ENCODE measurements at places on chromosomes 5 and 9.
A peak's percentile ranks its signal among the peaks of the same experiment; 100 is the strongest.

DNA sequence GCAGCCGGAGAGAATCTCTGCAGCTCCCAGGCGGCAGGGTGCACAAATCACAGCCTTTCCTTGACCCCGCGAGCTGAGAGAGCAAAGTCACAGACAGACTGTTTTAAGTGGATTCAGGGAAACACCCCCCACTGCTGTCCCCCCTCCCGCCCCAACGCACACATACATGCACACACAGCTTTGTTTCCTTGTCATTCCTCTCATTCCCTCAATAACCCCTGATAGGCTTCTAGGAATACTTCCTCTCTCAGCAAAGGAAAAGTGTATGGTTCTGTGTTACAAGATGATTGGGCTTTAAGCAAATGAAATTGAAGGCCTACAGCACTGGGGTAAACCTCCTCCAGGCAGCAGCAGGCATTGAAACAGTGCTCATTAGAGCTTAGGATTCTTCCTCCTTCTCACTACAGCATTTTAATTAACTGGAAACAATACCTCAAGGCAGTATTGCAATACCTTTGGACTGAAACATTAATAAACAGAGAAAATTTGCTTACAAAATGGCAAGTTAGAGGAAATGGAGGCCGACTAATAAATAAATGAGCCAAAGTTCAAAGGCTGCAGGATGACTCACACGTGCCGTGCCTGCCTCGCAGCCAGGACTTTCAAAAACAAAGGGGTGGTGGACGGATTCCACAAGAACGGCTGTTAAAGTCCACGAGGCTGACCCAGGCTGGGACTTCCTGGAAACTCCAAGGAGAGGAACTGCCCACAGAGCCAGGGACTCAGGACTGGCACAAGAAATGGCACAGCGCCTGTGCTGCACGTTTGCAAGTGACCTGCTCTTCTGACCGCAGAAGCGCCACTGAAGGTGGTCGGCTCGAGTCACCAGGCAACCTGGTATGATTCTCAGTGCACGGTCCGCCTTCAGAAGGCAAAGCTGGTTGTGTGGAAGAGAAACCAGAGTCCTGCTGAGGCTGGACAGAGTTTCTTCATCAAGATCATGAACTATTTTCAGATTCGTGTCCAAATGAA is 236.2 kb downstream of the SYK start:
- H3K4me1 ChIP-seq, result peaks cover 28% of the 10 kb centered on the region
- H3K36me3 ChIP-seq, result no peaks in the 10 kb centered on the region
- H3K27ac ChIP-seq, result peak overlapping the region; percentile 58
- no peak overlapping the region for H3K4me3 ChIP-seq

- no peaks in the 10 kb centered on the region for H3K27me3 ChIP-seq
- peaks cover 41% of the 10 kb centered on the region for H3K36me3 ChIP-seq
- no peak for DNase-seq
- peaks cover 13% of the 10 kb centered on the region for H3K4me1 ChIP-seq
- no peak overlapping the region for H3K27ac ChIP-seq
Observed at GRCh38 chr5:10251405-10251804, 1.3 kb downstream of the CCT5 start.

DNA sequence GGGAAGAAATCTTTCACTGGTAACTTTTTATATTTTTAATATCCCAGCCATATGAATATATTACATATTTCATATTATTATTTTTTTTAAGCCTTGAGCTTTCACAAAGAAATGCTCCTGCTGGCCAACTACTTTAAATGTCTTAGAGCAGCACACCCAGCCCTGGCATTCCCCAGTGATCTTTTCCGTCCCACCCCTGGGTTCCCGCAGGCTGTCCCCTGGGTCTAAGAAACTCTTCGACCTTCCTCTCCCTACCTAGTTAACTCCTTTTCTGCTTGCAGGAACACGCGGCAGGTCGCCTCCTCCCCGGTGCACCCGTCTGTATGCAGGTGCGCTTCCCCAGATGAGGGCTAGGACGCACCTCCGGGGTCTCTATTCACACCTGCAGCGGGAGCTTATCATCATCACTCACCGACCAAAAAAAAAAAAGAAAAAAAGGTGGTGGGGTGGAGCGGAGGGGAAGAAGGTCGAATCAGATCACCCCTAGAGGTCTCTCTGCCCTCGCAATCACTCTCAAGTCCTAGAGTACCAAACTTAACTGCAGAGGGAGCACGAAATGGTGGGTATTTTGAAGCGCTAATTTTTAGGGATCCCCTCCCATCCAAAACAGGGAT is 696 bp downstream of the ZFP62 start:
- H3K4me3 ChIP-seq, result peak overlapping the region; percentile 99
- H3K27ac ChIP-seq, result peak overlapping the region; percentile 59
- peaks cover 11% of the 10 kb centered on the region for H3K36me3 ChIP-seq
- peaks cover 4% of the 10 kb centered on the region for H3K4me1 ChIP-seq
- peak; percentile 14 for DNase-seq

DNA sequence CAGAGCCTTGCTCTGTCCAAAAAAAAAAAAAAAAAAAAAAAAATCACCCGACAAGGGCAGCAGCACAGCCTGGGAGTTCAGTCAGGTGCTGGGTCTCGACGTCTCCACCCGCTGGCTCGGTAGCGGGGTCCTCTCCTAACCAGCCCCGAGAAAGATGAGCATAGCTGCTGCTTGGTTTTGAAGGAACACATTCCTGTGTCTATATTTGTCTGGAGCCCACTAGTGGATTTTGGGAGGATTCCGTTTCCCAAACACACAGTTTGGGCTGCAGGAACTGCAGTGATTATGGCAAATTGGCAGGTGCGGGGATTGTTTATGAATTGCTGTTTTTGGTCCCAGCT is 1.2 kb downstream of the OTULINL start:
- no peaks in the 10 kb centered on the region for H3K36me3 ChIP-seq
- peaks cover 72% of the 10 kb centered on the region for H3K27me3 ChIP-seq
- H3K4me1 ChIP-seq, result peaks cover 8% of the 10 kb centered on the region
- no peak overlapping the region for H3K27ac ChIP-seq
- no peak for DNase-seq
- peak overlapping the region; percentile 77 for H3K4me3 ChIP-seq

DNA sequence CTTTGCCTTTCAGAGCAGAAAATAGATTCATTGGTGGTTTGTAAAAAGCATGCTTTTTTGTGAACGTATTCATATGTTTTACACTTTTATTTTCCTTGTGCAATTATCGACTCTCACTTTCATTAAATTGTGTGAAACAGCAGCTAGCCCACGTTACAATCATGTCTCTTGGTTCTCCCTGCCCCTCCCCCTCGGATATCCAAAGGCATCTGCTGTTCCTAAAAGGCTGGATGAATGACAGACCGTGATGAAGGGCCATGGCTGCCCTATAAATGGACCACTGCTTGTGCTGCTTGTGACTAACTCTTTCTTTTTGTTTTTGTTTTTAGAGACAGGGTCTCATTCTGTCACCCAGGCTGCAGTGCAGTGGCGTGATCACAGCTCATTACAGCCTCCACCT is 17.0 kb upstream of the SEMA4D start:
- no peak for DNase-seq
- no peaks in the 10 kb centered on the region for H3K36me3 ChIP-seq
- peaks cover 34% of the 10 kb centered on the region for H3K27me3 ChIP-seq
- H3K4me1 ChIP-seq, result peaks cover 9% of the 10 kb centered on the region

- no peak overlapping the region for H3K4me3 ChIP-seq
- no peak overlapping the region for H3K27ac ChIP-seq
- H3K27me3 ChIP-seq, result no peaks in the 10 kb centered on the region
Observed at GRCh38 chr5:59348189-59348588, 545.3 kb downstream of the PDE4D start.

GRCh38 chr9:122367774-122368460 is 2.9 kb upstream of the PTGS1 start:
- H3K36me3 ChIP-seq, result no peaks in the 10 kb centered on the region
- no peak for DNase-seq
- H3K27ac ChIP-seq, result no peak overlapping the region

DNA sequence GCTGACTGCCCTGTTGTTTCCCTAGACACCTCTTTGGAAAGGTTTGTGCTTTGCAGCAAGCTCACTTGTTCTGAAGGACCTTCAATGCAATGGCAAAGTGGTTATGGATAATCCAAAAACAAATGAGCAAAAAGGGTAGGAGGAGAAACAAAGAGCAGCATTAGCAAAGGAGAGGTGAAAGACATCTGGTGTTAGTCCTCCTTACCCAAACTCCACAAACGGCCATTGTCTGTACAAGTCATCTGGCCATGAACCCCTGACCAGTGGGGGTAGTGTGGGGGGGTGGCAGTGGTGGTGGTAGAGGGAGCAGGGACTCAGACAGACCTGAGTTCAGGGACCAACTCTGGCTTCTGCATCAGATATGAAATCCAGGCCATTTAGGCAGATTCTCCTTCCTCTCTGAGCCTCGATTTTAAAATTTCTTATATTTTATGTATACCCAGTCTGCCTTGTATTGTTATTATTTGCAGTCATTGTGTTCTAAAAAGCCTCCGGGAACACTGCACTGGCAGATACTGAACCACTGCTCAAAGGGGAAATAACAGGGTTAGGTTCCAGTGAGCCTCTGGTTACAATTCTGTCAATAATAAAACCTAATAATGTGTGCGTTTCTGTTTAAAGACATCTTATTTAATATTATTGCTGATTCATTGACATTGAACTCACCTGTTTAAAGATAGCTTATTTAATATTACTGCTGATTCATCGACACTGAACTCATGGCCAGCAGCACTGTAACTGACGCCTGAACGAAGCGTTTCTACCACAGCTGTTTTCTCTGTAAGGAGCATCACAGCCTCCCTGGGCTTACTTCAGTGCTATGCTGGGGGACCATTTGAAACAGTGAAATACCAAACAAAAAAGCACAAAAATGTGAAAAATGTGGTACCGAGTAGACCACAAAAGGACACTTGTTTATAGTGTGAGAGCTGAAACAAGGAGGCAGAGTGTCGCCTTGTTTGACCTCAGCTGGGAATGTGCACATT is 156.0 kb downstream of the SEC61B start:
- H3K4me1 ChIP-seq, result peaks cover 3% of the 10 kb centered on the region
- H3K36me3 ChIP-seq, result no peaks in the 10 kb centered on the region
- peaks cover 9% of the 10 kb centered on the region for H3K27me3 ChIP-seq
- H3K27ac ChIP-seq, result no peak overlapping the region
- H3K4me3 ChIP-seq, result no peak overlapping the region

GRCh38 chr5:160269017-160269416 is 39.7 kb downstream of the FABP6 start:
- peaks cover 16% of the 10 kb centered on the region for H3K36me3 ChIP-seq
- H3K27ac ChIP-seq, result no peak overlapping the region
- H3K4me1 ChIP-seq, result peaks cover 14% of the 10 kb centered on the region
- DNase-seq, result peak; percentile 89
- H3K4me3 ChIP-seq, result no peak overlapping the region

- no peak overlapping the region for H3K4me3 ChIP-seq
- no peak overlapping the region for H3K27ac ChIP-seq
- H3K27me3 ChIP-seq, result peaks cover 12% of the 10 kb centered on the region
- DNase-seq, result no peak
- peaks cover 5% of the 10 kb centered on the region for H3K4me1 ChIP-seq
Observed at GRCh38 chr9:96163161-96163560, 138.8 kb downstream of the HSD17B3 start.

DNA sequence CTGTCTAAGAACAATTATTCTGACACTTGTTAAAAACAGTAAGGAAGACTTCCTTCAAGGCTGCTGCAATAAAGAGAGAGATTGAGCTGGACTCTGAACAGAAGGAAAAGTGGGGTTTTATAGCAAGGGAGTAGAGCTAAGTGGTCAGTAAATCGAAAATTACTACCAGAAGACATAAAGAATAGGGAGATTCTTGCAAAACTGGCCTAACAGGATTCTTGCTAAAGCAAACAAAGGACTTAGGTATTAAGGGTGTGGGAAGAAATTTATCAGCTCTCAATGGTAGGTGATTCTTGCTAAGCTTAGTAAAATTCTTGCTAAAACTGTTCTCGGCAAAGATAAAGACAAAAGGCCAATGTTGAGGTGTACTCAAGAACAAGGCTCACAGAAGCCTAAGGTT is 300.5 kb downstream of the SLCO4C1 start:
- no peaks in the 10 kb centered on the region for H3K27me3 ChIP-seq
- H3K4me3 ChIP-seq, result no peak overlapping the region
- H3K27ac ChIP-seq, result no peak overlapping the region
- no peaks in the 10 kb centered on the region for H3K4me1 ChIP-seq
- DNase-seq, result no peak
- H3K36me3 ChIP-seq, result no peaks in the 10 kb centered on the region

DNA sequence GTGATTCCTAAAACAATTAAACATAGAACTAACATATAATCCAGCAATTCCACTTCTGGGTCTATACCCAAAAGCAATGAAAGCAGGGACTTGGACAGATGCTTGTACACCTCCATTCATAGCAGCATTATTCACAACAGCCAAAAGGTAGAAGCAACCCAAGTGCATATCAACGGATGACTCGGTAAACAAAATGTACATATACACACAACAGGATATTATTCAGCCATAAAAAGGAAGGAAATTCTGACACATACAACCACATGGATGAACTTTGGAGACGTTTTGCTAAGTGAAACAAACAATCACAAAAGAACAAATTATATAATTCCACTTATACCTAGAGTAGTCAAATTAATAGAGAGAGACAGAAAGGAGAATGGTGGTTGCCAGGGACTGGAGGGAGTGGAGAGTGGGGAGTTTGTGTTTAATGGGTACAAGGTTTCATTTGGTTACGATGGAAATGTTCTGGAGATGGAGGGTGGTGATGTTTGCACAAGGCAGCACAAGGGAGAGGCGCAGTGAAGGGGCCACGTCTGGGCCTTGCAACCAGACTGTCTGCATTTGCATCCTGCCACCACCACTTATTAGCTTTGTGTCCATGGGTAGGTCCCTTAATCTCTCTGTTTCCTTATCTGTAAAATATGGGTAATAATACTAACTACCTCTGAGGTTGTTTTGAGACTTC is 36.3 kb upstream of the RLN1 start:
- no peaks in the 10 kb centered on the region for H3K4me1 ChIP-seq
- no peaks in the 10 kb centered on the region for H3K36me3 ChIP-seq
- H3K27ac ChIP-seq, result no peak overlapping the region
- no peak overlapping the region for H3K4me3 ChIP-seq
- no peaks in the 10 kb centered on the region for H3K27me3 ChIP-seq
- peak; percentile 17 for DNase-seq

DNA sequence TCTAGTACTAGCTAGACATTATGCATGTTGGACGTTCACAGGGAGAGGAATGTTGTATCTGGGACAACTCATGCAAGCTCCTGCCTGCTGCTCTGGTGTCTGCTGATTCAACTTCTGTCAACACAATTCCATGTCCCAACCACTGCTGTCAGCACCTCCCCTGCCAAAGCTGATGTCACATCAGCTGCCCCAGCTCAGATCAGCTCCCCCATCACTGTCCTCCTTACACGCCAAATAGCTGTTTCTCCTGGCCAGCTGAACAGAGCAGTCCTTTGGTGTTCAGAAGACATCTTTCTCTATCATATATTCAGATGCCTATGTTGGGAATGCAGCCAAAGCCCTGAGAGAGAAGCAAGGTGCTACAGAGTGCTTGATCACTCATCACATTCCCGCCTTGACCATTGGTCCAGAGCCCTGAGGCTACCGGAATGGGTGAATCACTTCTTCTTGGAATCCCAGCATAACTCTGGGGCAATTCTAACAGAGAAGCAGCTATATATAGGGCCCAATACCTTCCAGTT is 223.3 kb downstream of the SEC61B start:
- H3K27me3 ChIP-seq, result no peaks in the 10 kb centered on the region
- peak; percentile 87 for DNase-seq
- no peaks in the 10 kb centered on the region for H3K36me3 ChIP-seq
- H3K4me3 ChIP-seq, result peak overlapping the region; percentile 35

Measured in mesenchymal stem cell (in vitro differentiated cells and primary cell).